Aorta (tissue), 5 donors: ENCODE measurements at places on chromosomes 7 and 10. TPM values are rescaled to one million over a fixed set of nuclear protein-coding genes. Genes with fewer than 3 reads are reported as not detected.

Gene CALCR
- not detected for total RNA-seq

Gene SLC26A5
- total RNA-seq, result 0.78 TPM

Gene LEP
- total RNA-seq, result 0.97 TPM

Gene ST8SIA6
- total RNA-seq, result 2.4 TPM

GRCh38 chr7:25515633-25516275 is 287.5 kb upstream of the NPVF start:
- no peaks in the 10 kb centered on the region for H3K36me3 ChIP-seq
- H3K27me3 ChIP-seq, result no peaks in the 10 kb centered on the region
- no peak for DNase-seq
- H3K4me3 ChIP-seq, result no peak overlapping the region

GRCh38 chr7:23893942-23894891 is 184.2 kb downstream of the STK31 start:
- no peaks in the 10 kb centered on the region for H3K4me1 ChIP-seq
- H3K36me3 ChIP-seq, result no peaks in the 10 kb centered on the region
- DNase-seq, result no peak
- H3K27ac ChIP-seq, result no peak overlapping the region
- H3K4me3 ChIP-seq, result no peak overlapping the region

DNA sequence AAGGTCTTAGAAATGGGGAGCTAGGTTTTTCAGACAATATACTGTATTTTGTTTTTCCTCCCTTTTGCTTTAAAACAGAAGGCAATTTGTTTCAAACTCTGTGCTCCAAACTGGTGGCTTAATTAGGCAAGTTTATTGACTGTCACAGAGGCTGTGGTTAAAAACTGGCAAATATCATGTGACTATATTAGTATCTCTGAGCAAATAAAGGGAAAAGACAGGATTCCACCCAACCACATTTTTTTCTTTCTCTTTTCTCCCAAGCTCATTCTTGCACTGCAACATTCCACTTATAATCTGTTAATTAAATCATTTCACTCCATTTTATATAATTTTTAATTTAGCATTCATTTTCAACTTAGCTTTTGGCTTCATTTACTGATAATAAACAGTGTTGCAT is 615.8 kb downstream of the AUTS2 start:
- H3K36me3 ChIP-seq, result no peaks in the 10 kb centered on the region
- no peak for DNase-seq
- H3K27ac ChIP-seq, result no peak overlapping the region

- H3K4me3 ChIP-seq, result no peak overlapping the region
- H3K27ac ChIP-seq, result no peak overlapping the region
- H3K36me3 ChIP-seq, result no peaks in the 10 kb centered on the region
- H3K4me1 ChIP-seq, result no peaks in the 10 kb centered on the region
- DNase-seq, result no peak
- no peaks in the 10 kb centered on the region for H3K27me3 ChIP-seq
Measured at GRCh38 chr7:132091706-132092105, 484.6 kb downstream of the PLXNA4 start.

- no peak overlapping the region for H3K4me3 ChIP-seq
- DNase-seq, result no peak
- no peaks in the 10 kb centered on the region for H3K36me3 ChIP-seq
- no peaks in the 10 kb centered on the region for H3K4me1 ChIP-seq
Measured at GRCh38 chr7:50560865-50561351, 4.3 kb downstream of the DDC start.
